ENCODE measurements at places on chromosomes 4 and X.

DNA sequence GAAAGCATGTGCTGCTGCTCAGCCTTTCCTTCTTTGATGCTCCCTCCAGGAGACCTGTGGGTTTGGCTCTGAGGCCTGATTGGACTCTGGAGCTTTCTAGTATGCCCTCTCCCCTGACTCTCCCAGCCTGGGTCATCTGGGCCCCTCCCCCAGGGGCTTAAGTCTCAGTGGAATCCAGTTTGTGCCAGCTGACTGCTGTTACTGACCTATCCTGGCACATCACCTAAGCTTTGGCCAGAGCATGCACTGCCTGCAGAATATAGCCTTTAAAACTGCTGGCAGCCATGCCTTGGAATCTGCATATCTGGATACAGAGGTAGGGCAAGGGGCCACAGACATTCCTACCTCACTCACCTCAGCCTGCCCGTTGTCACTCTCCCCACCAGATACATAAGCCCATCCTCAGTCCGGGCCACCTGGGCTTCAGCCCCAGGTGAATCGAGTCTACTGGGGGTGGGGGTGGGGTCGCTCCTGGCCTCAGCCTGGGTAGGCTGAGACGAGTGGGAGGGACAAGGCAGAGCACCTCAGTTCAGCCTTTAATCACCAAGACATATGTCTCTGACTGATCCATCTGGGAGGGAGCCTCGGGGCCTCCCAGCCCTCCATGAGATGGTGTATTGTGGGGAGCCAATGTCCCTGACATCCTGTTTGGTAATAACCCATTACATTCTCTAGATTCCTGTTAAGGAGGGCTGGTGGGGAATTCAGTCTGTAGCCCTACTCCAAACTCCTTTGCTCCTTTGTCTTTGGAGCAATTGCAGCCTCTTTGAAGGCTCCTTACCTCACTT, 61.2 kb downstream of the STARD8 start:
- DNase-seq: no peak

DNA sequence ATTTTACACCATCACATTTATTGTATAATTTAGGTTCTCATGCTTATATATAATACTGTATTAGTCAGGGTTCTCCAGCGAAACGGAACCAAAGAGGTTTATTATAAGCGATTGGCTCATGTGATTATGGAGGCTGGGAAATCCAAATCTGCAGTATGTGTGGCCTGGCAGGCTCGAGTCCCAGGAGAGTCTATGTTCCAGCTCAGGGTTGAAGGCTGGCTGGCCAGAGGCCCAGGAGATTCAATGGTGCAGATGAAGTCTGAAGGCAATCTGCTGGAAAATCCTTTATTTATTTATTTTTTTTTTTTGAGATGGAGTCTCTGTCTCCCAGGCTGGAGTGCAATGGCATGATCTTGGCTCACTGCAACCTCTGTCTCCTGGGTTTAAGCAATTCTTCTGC, 63.0 kb upstream of the WDFY3 start:
- no peak for DNase-seq

DNA sequence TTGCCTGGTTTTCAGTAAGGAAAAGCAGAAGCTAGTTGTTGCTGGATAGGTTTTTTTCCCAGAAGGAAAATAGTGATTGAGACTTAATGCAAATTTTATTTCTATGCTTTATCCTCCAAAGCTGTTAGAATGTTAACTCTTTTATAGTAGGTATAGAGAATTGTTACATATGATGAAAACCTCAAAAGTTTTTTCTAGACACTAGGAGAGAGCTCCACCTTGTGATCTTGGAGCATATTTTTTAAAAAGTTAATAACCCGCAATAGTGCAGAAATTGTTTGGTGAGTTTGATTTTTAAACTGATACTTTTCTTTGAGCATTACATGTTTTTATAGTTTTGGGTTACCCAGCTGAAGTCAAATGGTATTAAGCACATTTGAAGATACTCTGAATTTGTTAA, 56.5 kb downstream of the STAG2 start:
- no peak for DNase-seq

GRCh38 chr4:165524532-165525190, 145.9 kb downstream of the CPE start:
- DNase-seq: no peak

- no peak for DNase-seq
Measured at GRCh38 chrX:24085101-24085500, 30.3 kb downstream of the EIF2S3 start.

Measured in BJ (cell line).